ENCODE measurements at places on chromosomes 11 and 22.

GRCh38 chr11:112797648-112798293 is 163.4 kb upstream of the NCAM1 start:
- DNase-seq: no peak

DNA sequence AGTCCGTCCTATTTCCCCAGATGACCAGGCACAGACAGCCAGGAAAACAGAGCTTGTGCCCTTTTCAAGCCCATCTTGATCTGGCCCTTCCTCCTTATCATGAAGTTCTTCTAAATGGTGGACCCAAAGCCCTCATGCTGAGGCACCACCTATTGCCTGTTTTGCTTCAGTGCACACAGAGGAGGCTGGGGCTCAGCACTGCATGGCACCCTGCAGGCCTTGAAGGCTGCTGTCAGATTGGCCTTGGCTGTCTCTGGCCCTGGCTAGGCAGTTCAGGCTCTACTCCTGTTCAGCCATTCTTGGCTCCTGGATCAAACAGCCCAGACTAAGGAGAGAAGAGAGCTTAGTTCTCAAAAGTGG is 49.2 kb downstream of the OTOG start:
- DNase-seq: no peak

DNA sequence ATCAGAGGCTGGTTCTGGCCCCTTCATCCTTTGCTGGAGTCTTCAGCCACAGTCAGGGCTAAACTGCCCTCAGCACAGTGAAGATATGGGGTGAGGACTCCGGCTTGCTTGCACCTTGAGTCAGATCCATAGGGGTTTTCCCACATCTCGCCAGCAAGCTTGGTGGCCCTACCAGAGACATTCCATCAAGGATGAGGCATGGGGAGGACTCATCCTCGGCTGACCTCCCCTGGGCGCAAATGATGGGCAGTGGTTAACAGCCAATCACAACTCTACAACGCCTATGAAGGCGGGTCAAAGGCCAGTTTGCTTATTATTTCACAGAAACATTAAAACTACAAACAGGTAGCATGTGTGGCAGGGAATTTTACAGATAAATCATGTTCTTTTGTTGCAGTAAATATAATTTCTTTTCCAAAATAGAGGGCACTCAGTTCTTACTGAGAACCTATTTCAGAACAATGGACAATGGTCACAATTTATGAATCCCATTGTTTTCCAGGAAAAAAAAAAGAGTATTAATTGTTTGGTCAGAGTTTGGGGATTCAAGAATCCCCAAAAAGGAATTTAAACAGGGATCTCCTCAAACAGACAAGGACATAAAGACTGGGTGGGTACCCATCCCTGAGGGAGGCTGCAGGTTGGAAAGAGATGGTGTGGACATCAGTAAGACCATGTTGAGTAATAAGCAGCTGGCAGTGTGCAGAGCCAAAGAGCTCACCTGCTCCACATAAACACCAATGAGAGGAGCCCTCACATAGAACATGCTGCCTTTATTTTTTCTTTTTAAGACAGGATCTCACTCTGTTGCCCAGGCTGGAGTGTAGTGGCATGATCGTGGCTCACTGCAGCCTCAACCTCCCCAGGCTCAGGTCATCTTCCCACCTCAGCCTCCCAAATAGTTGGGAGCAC is 14.8 kb downstream of the PLAAT3 start:
- DNase-seq: no peak

- no peak for DNase-seq
These were observed 204.9 kb upstream of the PLET1 start for GRCh38 chr11:112465433-112466024.

GRCh38 chr22:23473901-23474300 is 106.2 kb downstream of the IGLL1 start:
- no peak for DNase-seq

DNA sequence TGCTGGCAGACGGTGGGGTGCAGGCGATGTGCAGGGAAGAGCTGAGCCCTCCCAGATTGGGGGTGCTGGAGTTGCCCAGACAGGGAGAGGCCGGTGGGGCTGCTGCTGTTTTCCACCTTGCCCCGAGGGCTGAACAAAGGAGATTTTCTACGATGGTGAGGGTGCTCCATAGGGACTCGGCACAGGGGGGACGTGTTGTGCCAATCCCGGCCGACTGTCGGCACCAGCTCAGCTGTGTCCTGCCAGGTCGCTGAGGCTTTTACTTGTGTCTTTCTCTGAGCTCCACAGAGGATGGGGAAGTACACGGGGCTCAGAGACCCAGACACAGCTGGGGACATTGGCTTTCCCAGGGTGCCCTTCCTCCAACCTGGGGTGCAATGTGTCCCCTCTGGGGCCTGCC is 816.8 kb downstream of the BRD1 start:
- DNase-seq: no peak

GRCh38 chr11:803467-803742 is 1.6 kb downstream of the PIDD1 start:
- no peak for DNase-seq

DNA sequence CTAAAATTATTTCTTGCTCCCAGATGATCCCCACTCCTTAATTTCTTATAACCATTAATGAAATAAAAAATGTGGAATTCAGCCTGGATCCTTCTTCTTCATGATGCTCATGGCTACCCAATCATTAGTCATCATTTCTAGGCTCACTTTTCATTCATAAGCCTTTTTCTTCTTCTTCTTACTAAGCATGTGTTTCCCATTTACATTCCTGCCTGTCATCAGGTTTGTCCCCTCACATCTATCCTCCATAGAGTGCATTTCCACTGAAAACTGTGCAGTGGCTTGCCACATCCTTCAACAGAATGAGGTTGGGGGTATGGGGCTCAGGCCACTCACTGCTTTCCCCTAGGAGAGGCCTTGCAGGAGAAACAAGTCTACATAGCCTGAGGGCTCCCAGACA is 35.8 kb upstream of the NTM start:
- DNase-seq: no peak

DNA sequence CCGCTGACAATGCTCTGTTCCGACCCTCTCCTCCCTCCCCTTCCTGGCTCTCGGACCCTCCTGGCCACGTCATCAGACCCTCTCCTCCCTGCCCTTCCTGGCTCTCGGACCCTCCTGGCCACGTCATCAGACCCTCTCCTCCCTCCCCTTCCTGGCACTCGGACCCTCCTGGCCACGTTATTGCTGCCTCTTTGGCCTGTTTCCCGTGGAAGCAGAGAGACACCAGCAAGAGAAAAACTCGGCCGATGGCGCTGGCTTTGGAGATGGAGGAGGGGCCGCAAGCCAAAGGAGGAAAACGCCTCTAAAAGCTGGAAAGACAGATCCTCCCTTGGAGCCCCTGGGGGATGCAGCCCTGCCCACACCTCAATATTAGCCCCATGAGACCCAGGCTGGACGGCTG is 463.3 kb downstream of the BRD1 start:
- DNase-seq: no peak

DNA sequence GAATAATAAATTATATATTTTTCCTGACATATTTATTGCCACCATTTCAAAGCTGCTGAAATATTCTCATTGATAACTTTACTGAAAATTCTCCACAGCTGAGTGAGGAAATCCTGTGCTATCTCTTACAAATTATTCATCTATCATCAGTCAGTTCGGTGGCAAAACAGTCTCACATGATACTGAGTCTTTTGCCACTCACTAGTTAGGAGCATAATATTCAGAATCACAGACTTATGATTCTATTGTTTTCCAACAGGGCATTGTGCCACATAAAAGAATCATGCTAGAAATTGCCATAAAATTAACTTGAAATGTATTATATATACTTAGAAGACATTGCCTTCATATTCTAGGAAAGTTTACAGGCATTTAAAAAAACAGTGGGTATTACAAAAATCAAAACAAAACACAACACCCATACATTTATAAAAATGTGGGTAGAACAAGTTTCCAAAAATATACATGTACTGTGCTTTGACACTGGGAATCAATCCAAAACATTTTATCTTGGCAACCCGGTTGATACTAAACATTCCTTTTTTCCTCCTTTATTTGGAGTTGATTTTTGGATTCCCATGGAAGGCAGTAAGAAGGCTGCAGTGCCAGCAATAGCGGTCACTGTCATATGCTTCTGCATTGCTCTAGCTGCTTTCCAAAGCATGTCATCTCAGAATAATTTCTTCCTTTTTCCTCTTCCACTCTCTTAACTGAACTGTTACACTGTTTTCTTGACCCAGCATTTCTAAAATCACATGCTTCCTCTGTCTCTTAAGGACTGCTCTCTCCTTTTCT is 42.5 kb downstream of the ATG16L2 start:
- DNase-seq: no peak

DNA sequence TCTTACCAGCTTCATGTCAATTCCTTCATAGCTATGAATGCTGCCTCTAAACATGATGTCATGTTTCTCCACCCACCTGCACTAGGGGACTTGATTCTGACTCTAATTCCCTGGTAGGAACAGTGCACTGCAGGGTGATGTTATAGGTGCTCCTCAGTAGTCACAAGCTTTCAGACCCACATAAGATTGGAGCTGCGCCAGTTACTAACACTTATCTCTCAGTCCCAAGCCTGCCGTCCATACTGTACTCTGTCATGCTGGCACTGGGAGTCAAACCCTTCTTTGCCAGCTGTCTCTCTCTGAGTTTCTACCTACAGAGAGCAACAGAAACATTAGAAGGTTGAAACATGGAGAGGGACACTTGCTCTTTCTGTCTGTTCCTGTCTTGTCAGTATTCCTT is 5.5 kb downstream of the OR56A1 start:
- no peak for DNase-seq

- DNase-seq: peak; percentile 21
These were observed 23.9 kb downstream of the PHLDB1 start for GRCh38 chr11:118631142-118631909.

DNA sequence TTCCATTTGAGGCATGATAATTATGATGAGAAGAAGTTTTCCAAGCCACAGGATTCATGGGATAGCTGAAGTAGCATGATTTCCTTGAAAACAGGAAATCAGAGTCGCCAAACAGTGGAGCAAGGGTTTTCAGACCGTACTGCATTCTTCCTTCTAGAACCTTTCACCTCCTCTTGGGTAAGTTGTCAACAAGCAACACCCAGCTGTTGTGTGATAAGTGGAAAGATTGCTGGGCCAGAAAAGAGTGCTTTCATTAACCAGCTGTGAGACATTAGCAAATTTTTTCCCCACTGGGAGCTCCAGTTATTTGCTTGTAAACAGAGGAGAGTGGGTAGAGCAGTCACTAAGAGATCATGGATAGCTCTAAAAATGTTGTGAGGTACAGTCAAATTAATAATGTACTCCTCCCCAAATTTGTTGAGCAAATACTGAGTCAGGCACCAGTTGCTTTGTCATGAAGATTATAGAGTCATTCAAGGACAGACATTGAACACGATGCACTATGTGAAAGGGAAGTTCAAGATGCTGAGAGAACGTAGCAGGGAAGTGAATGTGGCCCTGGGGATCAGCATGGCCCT is 11.7 kb upstream of the MPEG1 start:
- DNase-seq: no peak

- no peak for DNase-seq
These were observed 14.7 kb downstream of the TBC1D10A start for GRCh38 chr22:30312053-30312452.

DNA sequence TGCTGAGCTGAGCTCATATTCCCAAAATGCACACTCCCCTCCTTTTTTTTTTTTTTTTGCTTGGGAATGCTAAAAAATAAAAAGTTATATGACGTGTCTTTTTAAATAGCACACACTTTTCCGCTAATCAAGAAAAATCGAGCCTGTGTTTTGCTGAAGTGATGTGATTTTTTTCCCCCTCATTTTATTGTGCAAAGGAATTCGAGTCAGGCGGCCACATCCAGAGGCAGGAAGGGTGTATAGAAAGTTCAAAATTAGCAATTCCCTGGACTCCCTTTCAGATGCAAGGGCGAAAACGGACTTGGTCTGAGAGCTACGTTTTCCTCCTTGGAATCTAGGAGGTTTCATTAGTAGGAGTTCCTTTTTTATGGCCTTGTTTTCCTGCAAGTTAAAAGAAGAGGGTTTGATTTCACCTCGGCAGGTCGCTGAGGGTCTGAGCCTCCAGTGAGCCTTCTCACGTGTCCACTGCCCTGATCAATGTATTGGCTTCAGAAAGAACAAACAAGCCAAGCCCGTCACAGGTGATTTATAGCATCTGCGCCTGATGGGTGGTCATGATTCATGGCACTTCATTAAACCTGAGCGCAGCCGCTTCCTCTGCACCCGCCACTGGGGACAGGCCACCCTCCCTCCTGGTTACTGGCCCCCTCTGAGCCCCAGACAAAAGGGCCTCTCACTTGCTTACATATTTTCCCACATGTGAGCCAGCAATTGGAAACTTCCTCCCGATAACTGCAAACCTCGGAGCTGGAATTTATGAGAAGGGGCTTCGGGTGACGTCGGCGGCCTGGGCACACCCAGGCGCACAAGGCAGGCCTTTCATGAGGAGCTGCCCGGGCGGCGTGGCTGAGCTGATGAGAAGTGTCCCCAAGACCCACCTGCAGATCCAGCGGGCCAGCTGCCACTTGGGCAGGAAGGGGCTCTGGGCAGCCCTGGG is 64.4 kb upstream of the LINC01488 start:
- DNase-seq: peak; percentile 30

DNA sequence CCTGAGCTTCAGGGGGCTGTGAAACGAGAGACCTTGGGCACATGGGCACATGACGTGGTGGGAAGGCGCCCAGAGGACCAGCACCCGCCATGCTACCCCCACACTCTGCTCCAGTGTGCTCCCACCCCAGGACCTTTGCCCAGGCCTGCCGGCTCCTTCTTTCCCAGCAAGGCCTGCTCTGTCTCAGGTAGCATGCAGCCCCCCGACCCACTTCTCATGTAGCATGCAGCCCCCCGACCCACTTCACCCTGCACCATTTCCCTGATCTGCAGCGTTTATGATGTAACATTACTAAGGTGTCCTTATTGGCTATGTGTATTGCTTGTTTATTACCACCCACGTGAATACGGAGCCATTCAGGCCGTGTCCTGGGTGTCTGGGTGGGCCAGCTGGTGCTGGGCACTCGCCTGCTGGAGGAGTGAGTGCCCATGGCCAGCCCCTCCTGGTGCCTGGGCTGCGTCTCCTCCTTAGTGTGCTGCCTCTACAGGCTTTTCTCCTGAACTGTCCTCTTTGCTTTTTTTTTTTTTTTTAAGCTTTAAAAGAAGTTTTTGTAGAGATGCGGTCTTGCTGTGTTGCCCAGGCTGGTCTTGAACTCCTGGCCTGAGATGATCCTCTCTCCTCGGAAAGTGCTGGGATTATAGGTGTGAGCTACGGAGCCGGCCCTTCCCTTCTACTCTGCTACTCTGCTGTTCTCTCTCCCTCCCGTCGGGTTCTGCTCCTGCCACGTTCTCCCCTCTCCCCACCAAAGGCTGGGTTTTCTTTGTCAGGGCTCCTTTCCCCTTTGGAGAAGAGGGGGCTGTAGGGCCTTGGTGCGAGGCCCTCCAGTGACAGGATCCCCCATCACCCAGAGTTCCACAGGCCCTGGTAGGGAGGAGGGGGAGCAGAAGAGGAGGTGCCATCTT is 29.4 kb downstream of the LRP5 start:
- no peak for DNase-seq

DNA sequence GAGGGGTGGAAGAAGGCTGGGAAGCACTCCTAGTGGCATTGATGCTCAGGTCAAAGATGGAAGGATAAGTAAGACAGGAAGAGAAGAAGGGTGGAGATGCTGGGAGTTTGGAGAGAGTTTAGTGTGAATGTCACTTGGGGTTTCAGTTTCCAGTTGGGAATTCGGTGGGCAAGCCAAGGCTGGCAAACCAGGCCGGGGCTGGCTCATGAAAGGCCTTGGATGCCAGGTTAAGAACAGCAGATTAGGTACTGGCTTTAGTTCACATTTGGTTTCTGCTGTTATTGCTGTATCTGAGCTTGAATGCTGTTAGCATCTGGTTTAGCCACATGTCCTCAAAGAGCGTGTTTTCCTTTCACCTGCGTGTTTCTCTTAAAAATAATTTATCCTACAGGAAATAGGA is 69.6 kb downstream of the BLID start:
- DNase-seq: no peak
